ENCODE measurements at places on chromosomes 6 and 20. TPM values are rescaled to one million over a fixed set of nuclear protein-coding genes. Genes with fewer than 3 reads are reported as not detected.

GRCh38 chr6:131122516-131122915 is 12.8 kb upstream of the AKAP7 start:
- no peak for DNase-seq

GRCh38 chr6:150610584-150610983 is 10.9 kb downstream of the PLEKHG1 start:
- DNase-seq, result no peak

- DNase-seq, result no peak
Observed at GRCh38 chr20:57532104-57532503, 7.2 kb upstream of the CTCFL start.

DNA sequence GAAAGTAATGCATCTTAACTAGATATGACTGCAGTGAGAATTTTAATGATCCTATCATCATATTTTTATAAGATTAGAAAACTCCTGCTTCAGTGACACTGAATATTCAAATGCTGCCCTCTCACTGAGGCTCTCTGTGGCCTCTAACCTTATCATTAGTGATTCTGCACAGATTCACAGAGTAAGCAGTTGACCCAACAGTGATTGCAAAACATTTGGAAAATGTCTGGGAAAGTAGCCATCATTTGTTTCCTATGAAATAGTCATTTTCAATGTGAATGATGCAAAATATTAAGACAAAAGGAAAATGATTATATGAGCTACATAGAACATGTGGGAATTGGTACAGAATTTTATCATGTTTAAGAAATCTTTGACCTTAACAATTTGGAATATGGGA is 210.3 kb downstream of the TBX18 start:
- no peak for DNase-seq

DNA sequence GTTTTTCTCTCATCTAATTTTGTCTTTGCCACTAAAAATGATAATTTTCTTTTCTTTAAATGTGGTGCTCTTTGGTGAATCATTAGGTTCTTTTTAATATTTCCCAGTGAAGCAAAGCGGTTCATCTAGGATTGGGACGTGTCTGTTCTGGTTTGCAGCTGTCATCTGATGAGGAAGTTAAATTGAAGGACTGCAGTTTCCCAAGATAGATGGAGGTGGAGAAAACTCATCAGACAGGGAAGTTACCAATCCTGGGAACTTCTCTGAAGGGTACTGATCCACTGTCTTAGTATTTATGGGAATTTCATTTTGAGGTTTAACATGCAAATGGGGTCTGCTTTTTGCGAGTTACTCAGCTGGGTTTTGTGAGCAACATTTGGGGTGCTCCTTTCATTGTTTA is 2.4 kb upstream of the AARS2 start:
- DNase-seq, result no peak

- DNase-seq, result no peak
Observed at GRCh38 chr6:45026003-45026516, 302.1 kb upstream of the RUNX2 start.

- DNase-seq, result no peak
Observed at GRCh38 chr6:53029761-53030160, 34.7 kb upstream of the GSTA4 start.

GRCh38 chr6:126628125-126628524 is 288.2 kb downstream of the CENPW start:
- no peak for DNase-seq

DNA sequence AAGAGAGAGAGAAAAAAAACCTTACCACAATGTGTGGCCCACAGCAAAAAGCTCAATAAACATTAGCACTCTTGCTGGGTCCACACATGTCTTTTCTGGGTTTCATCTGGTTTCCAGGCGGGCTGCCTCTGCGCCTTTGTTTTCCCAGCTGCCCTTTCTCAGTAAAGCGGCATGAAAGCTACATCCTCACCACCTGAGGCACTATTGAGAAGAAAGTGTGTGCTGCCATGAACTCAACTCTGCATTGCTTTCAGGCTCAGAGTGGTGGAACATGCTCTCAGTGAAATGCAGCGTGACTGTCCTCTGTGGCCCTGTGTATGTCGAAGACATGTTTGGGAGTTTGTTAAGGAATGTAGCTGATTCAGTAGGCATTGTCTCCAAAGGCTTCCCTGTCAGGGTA is 102.3 kb downstream of the LYRM2 start:
- DNase-seq, result no peak

The PERP gene
- 348 TPM for total RNA-seq

The SLCO4A1 gene
- total RNA-seq, result 167 TPM

The OR11A1 gene
- total RNA-seq, result not detected

The FAM209B gene
- total RNA-seq, result not detected

The NCR2 gene
- total RNA-seq, result not detected

The TREM1 gene
- total RNA-seq, result not detected

The STK4 gene
- 50.2 TPM for total RNA-seq

The FKBP5 gene
- 25.2 TPM for total RNA-seq

The ATP6V1G2 gene
- total RNA-seq, result 0.98 TPM

Data from Panc1 (cell line).